ENCODE measurements at places on chromosomes 3 and 15.

DNA sequence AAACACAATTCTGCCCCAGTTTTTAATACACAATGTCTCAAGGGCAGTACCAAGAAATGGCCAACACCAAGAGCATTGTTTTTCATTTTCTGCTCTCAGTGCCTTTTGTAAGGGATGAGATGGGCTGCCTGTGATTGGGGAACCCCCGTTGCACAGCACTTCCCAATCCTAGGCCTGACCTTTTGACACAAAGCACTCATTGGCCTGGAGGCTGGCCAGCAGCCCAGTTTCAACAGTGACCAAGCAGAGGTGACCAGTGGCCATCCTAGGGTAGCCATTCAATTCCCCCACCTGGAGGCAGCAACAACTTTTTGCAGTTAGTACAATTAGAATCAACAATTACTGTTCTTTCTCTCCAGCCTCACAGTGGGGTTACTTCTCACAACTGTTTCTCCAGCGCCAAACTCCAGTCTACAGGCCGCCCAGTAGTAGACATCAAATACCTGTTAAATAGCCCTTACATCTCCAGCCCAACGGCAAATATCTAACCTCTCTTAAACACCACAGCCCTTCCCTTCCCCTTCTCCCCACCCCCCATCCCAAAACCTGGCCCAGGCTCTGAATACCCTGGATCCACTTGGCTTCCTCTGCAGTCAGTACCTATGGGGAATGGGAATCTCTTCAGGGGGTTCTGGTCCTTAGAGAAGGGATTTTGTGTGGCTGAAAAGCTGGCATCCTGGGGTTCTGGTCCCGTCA, 8.9 kb upstream of the LRRC2 start:
- DNase-seq = no peak

GRCh38 chr3:64685331-64685799, 2.4 kb downstream of the ADAMTS9 start:
- no peak for DNase-seq

- no peak for DNase-seq
Measured at GRCh38 chr3:24161841-24162240, 216.8 kb downstream of the NR1D2 start.

DNA sequence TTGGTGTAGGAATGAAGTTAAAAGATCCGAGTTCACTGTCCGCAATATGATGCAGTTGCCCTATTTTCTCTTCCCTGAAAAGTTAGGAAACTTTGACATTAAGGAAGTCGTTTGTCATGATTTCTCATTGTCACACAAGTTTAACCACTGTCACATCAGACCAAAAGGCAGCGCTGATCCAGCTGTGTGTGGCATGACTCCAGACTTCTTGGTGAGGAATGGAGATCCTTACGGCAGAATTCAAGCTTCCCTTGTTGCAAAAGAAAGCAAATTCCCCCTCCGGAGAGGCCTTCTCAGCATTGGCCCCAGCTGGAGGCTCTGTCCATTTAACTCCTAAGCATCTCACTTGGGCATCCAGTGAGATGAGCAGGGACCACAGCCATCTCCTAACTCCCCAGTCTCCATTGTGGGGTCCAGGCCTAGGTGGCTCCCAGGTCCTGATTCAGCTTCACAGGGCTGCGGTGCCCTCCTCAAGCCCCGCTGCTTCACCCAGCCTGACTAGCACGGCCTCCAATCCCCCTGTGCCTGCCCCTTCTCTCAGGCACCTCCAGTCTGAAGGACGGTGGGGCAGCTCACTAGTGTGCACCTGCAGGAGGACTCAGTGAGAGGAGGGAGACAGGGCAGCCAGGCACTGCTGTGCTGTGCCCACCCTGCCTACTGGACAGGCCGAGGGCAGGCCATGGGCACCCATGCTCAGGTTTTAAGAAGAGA, 159.5 kb downstream of the CHSY1 start:
- no peak for DNase-seq

All from activated T-cell treated with anti-CD3 and anti-CD28 coated beads, Interleukin-2, amount 50 U/mL, for 48 hours (primary cell).